ENCODE measurements at places on chromosomes 11 and 22.
A peak's percentile ranks its signal among the peaks of the same experiment; 100 is the strongest.

DNA sequence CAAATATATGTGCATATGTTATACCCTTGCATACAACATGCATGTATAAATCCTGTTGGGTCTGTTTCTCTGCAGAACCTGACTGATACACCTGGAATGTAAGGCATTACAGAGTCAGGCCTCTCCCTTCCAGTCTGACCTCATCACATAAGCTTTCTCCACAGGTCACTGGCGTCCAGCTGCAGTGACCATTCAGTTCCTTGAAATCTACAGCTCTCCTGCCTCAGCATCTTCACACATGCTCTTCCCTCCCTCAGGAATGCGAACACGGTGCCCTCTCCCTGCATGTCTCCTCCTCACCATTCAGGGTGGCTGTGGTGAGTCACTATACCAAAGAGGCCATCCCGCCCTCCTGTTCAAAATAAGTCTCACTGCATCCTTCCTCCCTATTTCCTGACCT, 657.8 kb upstream of the B3GAT1 start:
- no peaks in the 10 kb centered on the region for H3K36me3 ChIP-seq
- DNase-seq: no peak
- no peak overlapping the region for H3K27ac ChIP-seq
- no peaks in the 10 kb centered on the region for H3K4me1 ChIP-seq

GRCh38 chr11:36376009-36376887, 80.2 kb downstream of the PRR5L start:
- peak; percentile 48 for DNase-seq
- H3K36me3 ChIP-seq: peaks cover 34% of the 10 kb centered on the region
- peak overlapping the region; percentile 84 for H3K27ac ChIP-seq
- H3K27me3 ChIP-seq: peaks cover 12% of the 10 kb centered on the region
- peaks cover 40% of the 10 kb centered on the region for H3K4me1 ChIP-seq

- no peak overlapping the region for H3K27ac ChIP-seq
- H3K27me3 ChIP-seq: no peaks in the 10 kb centered on the region
- no peaks in the 10 kb centered on the region for H3K4me1 ChIP-seq
- no peak for DNase-seq
- H3K4me3 ChIP-seq: no peak overlapping the region
- no peaks in the 10 kb centered on the region for H3K36me3 ChIP-seq
Measured at GRCh38 chr11:126391970-126392632, 36.6 kb downstream of the ST3GAL4 start.

- H3K27me3 ChIP-seq: peaks cover 6% of the 10 kb centered on the region
- DNase-seq: no peak
- H3K36me3 ChIP-seq: no peaks in the 10 kb centered on the region
- no peak overlapping the region for H3K4me3 ChIP-seq
- no peak overlapping the region for H3K27ac ChIP-seq
Measured at GRCh38 chr11:93051186-93051585, 81.7 kb downstream of the MTNR1B start.

GRCh38 chr22:42969348-42969975, 45.5 kb downstream of the PACSIN2 start:
- peaks cover 8% of the 10 kb centered on the region for H3K36me3 ChIP-seq
- peaks cover 46% of the 10 kb centered on the region for H3K4me1 ChIP-seq
- H3K27ac ChIP-seq: no peak overlapping the region
- H3K4me3 ChIP-seq: no peak overlapping the region
- H3K27me3 ChIP-seq: no peaks in the 10 kb centered on the region

DNA sequence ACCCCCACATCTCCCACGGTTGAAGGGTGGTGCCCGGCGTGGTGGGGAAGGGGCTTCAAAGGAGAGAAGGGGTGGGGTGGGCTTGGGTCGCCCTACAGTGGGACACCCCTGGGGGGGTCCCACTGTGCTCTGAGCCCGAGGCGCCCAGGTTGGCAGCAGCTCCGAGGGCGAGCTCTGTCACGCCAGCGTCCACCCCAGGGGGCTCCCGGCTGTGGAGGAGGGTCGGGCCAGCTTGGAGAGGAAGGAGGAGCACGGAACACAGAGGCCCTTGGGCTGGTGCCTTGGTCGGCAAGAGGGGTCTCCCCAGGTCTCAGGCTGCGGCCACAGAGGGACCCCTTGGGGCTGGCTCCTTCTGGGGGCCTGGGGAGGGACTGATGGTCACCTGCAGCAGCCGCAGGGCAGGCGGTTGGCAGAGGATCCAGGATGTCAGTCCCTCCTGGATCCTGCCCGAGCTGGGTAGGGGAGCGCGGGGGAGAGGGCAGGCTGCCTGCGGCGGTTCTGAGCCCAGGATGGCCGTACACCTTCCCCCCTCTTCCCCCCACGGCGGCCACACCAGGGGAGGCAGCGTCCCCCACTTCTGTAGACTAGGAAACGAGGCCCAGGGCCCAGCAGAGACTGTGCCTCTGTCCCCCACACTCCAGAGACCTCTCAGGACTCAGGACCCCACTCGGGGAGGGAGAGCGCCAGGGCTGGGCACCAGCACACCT, 788 bp downstream of the MUC6 start:
- H3K4me3 ChIP-seq: no peak overlapping the region
- no peaks in the 10 kb centered on the region for H3K27me3 ChIP-seq

DNA sequence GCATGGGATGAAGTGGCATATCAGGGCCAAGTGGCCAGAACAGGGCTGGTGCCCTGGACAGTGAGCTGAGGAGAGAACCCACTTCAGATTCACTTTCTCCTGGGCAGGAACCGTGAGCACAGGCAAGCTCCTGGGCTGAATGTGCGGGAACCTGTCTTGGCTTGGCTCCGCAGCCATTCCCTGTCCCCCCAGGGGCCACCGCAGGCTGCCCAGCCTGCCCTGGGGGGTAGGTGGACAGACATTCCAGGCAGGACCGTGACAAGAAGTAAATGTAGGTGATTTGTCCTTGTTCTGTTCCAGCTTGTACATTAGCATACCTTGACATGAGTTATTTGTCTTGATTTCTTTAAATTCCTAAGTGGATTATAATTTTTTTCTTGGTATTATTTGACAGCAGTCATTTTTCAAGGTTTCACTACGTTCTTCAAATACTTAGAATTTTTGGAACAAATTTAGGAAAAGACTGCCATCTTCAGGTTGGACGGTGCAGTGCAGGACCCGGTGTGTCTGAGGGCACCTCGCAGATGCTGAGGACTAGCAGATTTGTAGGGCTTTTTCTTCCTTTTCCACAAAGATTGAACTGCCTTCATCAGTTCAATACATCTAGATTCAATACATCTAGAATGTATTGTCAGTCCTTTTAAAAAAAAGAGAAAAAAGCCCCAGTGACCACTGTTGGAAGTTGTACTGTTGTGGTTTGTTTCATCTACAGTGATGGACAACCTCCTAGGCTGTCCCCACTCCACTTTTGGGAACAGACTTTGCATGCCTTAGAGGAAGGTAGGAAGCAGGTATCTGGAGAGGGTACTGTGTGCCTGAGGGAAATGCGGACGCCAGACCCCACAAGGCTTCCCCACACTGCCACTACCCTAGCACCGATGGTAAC, 115.1 kb upstream of the RASSF10 start:
- no peaks in the 10 kb centered on the region for H3K36me3 ChIP-seq
- no peak overlapping the region for H3K27ac ChIP-seq
- H3K4me3 ChIP-seq: no peak overlapping the region
- H3K4me1 ChIP-seq: no peaks in the 10 kb centered on the region
- H3K27me3 ChIP-seq: peaks cover 1% of the 10 kb centered on the region
- peak; percentile 66 for DNase-seq

DNA sequence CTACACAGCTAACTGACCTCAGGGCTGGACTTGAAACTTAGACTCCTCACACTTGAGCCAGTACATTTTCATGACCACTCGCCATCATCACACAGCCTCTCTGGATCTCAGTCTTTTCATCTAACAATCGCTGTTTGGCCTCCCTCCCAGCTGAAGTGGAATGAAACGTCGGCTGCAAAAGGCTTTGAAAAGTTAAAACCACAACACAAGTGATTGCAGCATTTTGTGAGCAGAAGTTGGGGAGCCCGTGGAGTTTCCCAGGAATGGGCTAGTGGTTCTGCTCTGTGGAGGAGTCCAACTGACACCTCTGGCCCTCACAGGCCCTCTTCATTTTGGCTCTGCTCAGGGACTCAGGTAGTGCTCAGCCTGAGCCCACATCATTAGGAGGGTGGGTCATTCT, 35.9 kb upstream of the TRIM29 start:
- no peak overlapping the region for H3K4me3 ChIP-seq
- H3K27me3 ChIP-seq: peaks cover 38% of the 10 kb centered on the region
- DNase-seq: no peak
- no peak overlapping the region for H3K27ac ChIP-seq

DNA sequence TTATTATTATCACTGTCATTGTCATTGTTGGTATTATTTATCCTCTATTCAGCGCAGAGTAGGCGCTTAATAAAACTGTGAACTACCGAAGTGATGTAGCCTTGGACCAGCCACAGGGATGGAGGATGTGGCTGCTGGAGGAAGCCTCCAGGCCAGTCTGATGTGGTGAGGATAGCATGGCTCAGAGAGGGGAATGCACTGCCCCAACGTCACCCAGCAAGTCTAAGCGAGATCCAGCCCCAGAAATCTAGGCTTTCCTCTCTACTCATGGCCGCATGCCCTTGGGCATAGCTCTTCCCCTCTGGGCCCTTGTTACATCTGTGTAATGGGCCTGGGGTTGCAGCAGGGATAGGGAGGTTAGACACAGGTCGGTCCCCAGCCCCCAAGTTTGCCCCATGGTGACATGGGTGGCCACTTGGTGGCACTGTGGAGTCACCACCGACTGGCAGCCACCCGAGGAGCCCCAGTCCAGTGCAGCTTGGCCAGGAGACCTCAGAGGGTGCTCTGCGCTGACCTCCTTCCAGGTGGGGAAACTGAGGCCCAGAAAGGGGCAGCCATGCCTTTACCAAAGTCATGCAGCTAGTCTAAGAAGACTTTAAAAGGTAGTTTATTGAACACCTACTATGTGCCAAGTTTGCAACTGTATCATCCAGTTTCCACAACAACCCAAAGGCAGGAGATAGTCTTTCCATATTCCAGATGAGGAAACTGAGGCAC, 395.7 kb downstream of the MN1 start:
- no peaks in the 10 kb centered on the region for H3K4me1 ChIP-seq
- peaks cover 5% of the 10 kb centered on the region for H3K27me3 ChIP-seq
- DNase-seq: peak; percentile 37
- H3K4me3 ChIP-seq: no peak overlapping the region

GRCh38 chr22:45397806-45398205, 15.6 kb downstream of the SMC1B start:
- no peaks in the 10 kb centered on the region for H3K4me1 ChIP-seq
- H3K27me3 ChIP-seq: peaks cover 2% of the 10 kb centered on the region
- DNase-seq: no peak
- no peak overlapping the region for H3K27ac ChIP-seq
- no peak overlapping the region for H3K4me3 ChIP-seq

DNA sequence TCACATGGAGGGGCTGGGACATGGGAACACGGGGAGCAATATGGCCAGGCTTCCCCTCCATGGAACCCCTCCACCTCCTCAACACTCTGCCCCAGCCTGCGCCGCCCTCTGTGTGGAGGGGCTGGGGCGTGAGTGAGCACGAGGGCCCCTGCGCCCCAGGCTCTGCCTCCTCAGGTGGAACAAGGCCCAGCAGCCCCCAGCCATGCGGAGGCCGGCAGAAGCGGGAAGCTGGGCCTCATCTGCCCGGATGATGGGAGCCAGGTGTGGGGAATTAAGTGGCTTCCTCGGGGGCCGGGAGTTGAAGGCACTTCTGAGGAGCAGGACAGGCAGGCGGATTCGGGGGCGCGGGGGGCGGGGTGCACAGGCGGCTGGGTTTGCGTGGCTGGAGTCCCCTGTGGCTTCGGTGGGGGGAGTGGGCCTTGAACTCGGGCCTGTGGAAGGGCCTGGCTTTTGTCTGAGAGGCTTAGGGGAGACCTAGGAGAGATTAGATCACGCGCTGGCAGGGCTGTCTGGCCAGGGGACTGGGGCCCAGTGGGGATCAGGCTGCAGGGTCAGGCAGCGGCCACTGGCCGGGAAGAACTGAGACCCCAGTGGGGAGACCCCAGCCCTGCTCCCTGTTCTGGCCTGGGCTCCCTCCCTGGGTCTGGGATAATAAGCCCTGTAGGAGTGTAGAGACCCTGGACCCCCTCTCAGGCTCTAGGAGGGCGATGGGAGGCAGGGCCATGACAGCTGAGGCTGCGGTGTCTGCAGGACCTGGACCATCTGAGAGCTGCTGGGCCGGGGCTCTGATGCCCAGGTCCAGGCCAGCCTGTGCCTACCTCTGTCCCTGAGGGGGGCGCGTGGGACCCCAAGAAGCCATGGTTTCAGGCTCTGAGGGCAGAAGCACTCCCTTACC, 13.3 kb downstream of the PRR33 start:
- no peaks in the 10 kb centered on the region for H3K27me3 ChIP-seq
- DNase-seq: no peak

DNA sequence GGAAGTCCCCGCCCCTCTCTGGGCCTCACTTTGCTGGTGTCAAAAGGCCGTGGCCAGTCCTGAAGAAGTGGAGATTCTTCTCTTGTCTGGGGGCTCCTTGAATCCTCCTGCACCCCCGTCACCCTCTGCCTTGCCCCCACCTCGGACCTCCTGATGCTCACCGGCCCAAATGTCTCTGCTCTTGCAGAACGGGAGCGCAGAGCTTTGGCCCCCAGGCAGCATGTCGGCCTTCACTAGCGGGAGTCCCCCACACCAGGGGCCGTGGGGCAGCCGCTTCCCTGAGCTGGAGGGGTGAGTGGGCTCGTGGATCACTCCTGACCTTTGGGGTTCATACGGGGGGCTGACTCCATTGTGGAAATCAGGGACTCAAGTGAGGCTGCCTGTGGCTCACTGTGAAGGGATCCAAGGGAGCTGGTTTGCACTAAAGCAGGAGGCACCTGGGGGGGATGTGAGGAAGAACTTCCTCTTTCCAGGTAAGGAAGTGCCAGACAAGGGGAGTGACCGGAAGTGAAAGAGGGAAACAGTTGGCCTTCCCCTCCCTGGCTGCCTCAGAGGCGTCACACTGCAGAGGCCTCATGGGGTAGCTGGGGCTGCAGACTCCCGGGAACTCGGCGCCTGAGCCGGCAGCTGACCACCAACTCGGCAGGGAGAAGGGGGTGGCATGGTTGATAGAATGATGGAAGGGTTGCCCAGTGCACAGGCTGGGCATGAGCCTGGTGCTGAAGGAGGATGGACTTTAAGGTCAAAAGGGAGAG, 23.1 kb downstream of the CSF2RB start:
- H3K4me3 ChIP-seq: no peak overlapping the region
- no peaks in the 10 kb centered on the region for H3K36me3 ChIP-seq
- H3K27ac ChIP-seq: no peak overlapping the region
- peaks cover 11% of the 10 kb centered on the region for H3K4me1 ChIP-seq
- no peaks in the 10 kb centered on the region for H3K27me3 ChIP-seq
